ENCODE measurements at places on chromosomes 3 and 15.

- no peak for DNase-seq
Measured at GRCh38 chr3:71308836-71309235, 274.7 kb downstream of the FOXP1 start.

- DNase-seq = no peak
Measured at GRCh38 chr3:160490166-160490565, 40.6 kb upstream of the TRIM59 start.

GRCh38 chr3:50599716-50600118 is 11.9 kb downstream of the CISH start:
- no peak for DNase-seq

DNA sequence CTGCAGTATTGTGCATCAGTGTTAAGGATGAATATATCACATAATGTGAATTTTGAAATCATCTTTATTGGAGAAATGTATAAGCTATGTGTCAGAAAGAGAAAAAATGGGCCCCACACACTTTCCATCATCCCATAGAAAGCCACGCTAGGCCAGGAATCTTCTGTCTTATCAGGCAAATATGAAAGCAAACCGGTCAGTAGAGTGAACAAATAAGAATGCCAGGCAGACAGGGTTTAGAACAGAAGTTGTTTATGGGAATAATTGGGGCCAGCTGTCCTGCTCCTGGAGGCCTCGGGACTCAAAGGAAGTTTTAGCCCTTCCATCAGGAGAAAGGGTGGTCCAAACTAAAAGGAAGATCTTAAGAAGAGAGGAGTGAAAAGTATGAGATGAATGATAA is 39.5 kb downstream of the ZNF280D start:
- no peak for DNase-seq

GRCh38 chr3:177149106-177149505 is 48.2 kb downstream of the TBL1XR1 start:
- no peak for DNase-seq

DNA sequence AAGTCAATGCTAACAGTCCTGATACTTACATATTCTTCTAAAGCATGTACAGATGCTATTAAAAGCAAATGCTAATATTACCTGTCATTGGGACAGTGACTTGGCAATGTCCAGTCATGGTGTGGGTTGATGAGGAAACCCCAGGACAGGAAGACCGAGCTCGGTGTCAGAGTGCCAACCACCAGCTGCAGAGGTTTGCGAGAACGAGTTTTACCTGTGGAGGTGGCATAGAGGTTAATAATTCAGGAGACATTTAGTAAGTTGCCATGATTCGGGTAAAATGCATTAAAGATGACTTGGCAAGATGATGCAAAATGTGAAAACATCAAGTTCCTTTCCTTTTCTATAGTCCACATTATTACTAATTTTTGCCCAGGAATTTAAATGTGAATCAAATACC is 94.5 kb downstream of the ABI3BP start:
- DNase-seq = no peak

GRCh38 chr3:196740481-196741248 is 1.0 kb downstream of the PAK2 start:
- no peak for DNase-seq

- DNase-seq = no peak
Measured at GRCh38 chr3:129758785-129759320, 134.7 kb downstream of the TMCC1 start.

- peak; percentile 87 for DNase-seq
Measured at GRCh38 chr3:16842272-16843270, 42.2 kb upstream of the PLCL2 start.

GRCh38 chr15:49556437-49556836 is 64.2 kb downstream of the FAM227B start:
- no peak for DNase-seq

DNA sequence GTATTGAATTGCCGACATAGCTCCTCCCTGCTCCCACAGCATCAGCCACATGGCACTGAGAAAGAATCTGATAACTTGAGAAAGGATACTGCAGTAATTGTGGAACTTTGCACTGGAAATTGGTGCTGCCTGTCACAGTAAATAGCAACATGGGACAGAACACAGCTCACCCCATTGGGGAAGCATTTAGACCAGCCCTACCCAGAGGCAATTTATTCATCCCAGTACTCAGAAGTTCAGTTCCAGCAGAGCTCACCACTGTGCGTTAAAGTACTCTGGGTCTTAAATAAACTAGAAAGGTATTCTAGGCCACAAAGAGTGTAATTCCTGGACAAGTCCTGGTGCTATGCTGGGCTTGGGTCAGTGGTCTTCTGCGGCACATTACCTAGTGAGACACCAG is 347.1 kb downstream of the PYDC2 start:
- no peak for DNase-seq

DNA sequence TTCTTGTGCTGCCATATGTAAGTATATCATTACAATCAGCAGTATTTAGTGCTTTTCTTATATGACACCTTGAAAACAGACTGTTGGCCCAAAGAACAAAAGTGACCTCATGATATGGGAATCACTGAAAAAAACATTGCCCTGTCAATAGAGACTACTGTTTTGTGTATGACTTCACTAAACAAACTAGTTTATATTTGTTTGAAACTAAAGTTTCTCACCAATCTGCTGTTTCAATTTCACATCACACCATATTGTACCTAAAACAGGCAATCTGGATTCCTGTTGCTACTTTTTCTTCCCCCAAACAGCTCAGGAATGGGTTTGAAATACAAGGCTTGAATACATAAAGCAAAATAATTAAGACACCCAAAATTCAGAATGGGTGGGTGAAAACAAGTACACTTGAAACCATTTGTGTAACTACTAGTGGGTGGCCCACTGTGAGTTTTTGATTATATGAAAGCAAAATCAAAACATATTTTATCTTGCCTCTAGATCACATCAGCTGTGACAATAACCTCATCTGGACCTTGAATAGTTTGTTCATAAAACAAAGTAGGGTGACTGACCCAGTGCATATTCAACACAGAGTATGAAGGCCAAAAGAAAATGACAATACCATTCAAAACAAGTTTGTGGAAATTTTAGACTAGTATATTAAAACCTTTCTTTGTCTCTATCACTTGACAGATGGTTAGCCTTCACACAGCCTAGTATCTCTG is 5.9 kb downstream of the ZBTB20 start:
- no peak for DNase-seq

DNA sequence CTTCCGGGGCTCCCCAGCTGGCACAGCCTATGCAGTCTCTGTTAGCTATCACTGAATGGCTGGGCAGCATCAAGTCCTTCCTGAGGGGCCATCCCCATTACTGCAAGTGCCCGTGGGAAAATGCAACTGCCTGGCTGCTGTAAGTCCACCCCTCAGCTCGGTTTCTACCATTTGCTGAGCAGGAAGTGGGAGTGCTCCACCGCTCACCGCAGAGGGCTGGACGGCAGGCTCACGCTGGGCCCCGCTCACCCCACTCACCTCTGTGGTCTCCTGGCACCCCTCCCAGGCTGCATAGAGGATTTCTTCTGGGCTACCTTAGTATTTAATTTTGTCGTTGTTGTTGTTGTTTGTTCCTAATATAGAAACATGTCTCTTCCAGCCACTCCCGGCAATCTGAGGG is 270.2 kb downstream of the PLCL2 start:
- DNase-seq = peak; percentile 48

DNA sequence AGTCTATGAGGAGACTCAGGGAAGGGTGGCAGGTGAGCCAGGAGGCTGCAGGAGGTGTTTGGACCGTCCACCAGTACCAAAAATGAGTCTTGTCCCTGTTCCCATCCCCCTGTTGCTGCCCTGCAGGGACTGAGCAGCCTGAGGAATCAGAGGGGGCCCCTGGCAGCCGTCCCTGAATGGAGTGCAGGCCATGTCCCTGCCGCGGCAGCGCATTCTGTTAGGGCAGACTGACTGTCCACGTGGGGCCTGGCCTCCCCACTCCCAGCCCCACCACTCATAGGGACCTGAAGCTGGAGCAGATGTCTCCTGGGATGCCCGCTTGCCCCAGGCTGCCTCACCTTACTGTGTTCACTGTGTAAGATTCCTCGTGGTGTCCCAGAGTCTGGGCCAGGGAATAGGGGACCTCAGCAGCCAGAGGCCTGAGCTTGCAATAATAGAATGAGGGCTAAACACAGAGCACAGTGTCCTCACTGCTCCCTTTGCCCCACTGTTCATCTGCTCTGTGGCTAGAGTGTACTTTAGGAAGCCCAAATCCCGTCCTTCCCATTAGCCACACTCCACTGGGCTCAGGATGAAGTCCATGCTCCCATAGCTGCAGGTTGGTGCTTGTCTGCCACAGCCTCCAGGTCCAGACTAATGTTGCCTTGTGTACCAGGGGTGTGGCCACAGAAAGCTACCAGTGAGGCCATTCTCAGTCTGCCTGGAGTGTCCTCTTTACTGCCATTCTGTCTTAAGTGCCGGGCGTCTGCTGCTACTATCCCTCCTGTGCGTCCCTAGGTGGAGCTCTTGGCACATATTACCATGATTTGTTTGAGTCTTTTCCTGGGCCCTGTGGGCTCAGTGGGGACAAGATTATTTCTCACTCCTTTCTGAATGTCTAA is 63.2 kb downstream of the HCN4 start:
- DNase-seq = no peak

GRCh38 chr3:94158512-94158911 is 95.7 kb downstream of the NSUN3 start:
- DNase-seq = no peak

DNA sequence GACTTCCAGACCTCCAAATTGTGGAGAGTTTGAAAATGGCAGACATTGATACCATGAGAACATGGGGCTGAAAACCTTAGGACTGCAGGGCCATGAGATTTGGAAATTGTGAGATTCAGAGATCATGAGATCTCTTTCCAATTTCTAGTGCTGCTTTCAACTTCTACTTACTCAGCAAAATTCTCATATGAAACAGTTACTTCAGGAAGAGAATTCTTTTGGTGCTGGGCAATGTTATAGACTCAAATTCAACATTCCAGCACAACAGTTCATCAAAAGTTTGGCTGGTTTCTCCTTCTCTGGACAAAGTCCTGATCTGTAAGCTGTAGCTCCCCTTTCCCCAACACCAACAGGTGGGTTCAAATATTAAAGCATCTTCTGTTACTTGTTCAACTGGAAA is 506.9 kb upstream of the NECTIN3 start:
- DNase-seq = no peak

DNA sequence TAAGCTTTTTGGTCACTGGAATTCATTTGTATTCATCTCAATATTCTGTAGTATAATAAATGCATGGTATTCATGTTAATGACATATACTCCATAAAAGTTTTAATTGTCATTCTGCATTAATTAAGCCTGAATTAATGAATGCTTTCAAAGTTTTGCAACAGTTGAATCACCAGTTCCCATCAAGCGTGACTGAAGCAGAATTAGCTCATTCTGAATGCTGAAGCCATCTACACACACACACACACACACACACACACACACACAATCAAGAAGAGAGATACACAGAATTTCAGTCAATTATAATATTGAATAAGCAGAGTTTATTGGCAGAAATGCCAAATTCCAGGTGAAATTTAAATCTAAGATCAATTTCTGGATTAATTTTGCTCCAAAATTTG is 252.1 kb upstream of the KCNMB2 start:
- DNase-seq = no peak

GRCh38 chr15:80931721-80932512 is 57.7 kb downstream of the MESD start:
- DNase-seq = no peak

- DNase-seq = peak; percentile 11
Measured at GRCh38 chr3:155334914-155335723, 41.6 kb upstream of the STRIT1 start.

DNA sequence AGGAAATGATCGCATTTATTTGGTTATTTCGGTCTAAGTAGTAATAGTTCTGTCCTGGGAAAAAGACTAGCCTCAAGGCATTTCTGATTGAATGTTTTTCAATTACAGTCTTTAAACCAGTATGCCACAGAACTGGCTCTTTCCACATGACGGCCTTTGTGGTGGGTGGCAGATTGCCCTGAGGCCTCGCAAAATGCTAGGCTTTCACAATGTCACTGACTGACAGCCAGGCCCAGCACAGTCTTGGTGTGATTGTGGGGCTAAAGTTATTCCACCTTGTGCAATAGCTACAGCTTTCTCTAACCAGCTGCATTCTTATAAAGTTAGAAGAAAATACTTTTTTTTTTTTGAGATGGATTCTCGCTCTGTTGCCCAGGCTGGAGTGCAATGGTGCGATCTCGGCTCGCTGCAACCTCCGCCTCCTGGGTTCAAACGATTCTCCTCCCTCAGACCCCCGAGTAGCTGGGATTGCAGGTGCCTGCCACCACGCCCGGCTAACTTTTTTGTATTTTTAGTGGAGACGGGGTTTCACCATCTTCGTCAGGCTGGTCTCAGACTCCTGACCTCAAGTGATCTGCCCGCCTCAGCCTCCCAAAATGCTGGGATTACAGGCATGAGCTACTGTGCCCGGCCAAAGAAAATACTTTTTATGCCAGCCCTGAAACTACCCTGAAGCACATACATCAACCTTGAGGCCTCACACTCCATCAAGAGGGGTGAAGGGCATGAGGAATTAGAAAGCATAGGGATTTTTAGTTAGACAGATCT is 2.5 kb upstream of the ADIPOQ start:
- DNase-seq = no peak

DNA sequence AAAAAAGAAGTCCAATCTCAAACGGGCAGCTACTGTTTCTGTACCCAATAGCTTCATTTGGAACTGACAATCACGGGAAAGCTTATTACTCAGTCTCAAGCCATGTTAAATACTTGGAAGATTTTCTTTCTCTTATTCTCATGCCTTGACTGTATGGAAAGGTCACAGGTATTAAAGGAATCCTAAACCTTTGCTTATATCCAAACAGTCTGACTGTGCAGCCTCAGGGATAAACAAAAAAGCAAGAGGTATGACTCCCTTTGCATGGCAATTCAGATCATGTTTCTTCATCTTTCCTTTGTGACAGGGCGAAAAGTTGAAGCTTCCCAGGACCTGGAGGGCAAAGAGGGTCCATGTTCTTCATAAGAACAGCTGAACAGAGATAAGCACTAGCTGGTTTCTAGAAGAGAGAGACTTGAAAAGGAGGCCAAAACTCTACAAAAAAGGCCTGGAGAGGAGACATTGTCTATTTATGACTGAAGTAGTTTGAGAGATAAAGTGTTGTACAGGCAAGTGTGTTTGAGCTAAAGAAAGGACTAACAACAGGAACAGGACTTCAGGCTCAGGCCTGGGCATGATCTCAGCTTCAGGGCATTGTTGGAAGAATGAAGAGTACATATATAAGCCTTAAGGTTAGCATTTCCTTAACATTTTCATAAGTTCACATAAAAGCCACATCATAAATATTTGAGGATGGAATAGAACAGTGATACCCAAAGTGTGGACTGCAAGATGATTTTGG is 231.0 kb upstream of the THRB start:
- DNase-seq = no peak

GRCh38 chr15:99753066-99753465 is 19.8 kb upstream of the LYSMD4 start:
- DNase-seq = no peak

- no peak for DNase-seq
Measured at GRCh38 chr3:133468251-133468721, 68.4 kb downstream of the BFSP2 start.

DNA sequence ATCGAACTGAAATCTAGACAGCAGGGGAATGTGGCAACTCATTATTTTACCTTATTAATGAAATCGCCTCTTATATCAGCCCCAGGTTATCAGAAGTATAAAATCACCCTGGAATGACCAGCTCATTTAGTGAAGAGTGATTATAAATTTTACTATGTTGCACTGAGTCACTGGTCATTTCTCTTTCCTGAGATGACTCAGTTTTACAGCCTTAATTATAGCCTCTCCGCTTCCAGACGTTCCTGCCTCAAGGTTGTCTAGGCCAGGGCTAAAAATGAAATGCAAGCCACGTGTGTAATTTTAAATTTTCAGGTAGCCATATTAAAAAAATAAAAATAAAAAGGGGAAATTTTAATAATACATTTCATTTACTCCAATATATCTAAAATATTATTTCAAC is 33.3 kb downstream of the DET1 start:
- no peak for DNase-seq

Measured in CD8-positive, alpha-beta T cell (primary cell).